Epithelial cell of esophagus (primary cell): ENCODE measurements at places on chromosomes 6 and 20.

DNA sequence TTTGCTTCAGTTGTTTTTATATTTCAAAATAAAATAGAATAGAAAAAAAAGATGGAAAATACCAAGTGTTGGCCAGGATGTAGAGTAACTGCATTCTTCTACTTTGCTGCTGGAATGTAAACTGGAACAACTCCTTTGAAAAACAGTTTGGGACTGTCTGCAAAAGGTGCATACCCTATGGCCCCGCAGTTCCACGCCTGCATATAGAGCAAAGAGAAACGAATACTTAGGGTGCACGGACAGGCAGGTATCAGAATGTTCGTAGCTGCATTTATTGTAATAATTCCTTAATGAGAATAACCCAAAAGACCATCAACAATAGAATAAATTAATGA is 603 bp upstream of the RAB23 start:
- DNase-seq = no peak

- no peak for DNase-seq
Observed at GRCh38 chr20:5362771-5363170, 46.0 kb upstream of the PROKR2 start.

DNA sequence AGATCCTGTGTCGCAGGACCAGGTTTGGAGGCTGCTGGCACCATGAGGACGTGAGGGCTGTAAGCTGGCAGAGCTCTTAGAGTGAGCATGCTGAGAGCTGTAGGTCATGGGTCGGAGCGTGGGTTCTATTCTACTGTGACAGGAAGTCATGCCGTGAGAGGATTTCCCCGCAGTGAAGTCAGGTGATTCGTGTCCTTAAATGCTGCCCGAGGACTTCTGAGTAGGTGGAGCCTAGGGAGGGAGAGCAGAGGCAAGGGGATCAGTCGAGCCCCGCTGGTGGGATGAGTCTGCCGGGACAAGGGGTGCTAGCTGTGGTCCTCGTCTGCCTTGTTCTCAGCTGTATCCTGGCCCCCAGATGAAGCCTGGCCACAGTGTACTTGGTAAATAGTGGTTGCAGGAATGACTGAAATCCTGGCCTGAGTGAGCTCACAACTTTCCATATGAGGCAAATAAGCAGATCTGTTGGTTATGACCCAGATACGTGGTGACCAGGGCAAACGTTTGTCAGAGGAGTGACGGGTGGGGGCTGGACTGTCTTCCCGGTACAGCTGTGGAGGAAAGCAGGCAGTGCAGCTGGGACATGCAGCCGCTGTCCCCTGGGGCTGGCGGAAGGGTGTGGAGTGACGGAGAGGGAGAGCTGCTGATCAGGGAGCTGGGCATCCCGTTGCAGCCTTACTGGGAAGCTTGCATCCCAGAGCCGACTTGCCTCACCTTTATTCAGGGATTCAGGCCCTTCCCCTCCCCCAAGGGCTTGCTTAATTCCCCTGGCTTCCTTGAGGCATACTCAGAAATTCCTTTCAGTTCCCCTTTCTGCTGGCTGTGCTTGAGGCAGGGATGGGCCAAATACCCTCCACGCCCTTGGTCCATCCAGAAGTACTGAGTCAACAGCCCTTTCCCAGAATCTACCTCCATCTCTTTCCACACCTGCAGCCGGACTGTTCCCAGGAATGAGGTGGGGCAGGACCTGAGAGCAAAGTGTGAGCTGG is 250.9 kb upstream of the RREB1 start:
- peak; percentile 96 for DNase-seq

- DNase-seq = peak; percentile 10
Observed at GRCh38 chr6:151482290-151482689, 11.5 kb upstream of the CCDC170 start.

DNA sequence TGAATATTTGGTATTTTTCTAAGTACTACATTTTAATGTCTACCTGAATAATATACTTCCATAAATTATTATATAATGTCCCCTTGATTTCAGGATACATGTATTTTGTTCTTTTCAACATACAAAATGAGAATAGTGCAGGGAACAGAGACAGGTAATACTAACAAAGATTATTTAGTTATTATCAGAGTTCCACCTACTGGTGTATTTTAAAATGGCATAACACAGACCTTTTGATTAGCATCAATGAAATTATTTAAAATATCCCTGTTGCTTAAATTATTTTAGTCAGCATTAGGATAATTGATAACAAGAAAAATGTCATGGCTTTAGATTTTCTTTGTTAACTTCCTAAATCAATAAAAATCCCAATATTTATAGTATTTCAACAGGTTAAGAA is 184.0 kb downstream of the PRDM13 start:
- DNase-seq = no peak

DNA sequence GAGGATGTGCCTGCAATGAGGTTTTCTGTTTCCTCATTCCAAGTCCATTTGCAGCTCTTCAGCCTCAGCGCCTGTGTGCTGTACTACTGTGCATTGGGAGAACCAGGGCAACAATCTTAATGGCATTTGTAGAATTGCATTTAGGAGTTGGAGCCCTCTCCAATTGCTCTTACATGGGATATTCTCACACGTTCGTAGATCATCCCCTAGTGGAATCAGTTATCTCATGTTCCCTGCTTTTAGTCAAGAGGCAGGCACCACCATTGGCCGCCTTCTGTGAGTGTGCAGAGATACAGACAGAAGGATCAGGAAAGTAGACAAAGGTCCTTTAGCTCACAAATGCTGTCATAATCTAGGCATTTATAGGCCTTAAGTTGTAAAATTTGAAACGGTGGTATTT is 84.2 kb upstream of the RGS17 start:
- no peak for DNase-seq

DNA sequence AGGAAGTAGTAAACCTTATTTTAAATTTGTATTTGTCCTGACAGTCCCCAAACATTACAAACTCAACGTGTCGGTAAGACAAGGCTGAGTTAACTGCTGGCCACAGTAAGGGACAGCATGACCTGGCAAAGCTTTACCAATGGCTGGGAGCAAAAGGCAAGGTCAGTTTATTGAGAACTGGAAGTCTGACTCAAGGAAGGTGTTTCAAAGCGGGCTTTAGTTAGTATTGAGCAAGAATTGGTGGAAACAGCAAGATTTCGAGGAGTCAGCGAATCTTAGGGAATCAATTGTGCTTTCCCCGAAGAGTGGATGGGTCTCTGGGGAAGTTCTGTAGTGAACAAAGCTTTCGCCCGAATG is 885 bp upstream of the GZF1 start:
- DNase-seq = peak; percentile 38

DNA sequence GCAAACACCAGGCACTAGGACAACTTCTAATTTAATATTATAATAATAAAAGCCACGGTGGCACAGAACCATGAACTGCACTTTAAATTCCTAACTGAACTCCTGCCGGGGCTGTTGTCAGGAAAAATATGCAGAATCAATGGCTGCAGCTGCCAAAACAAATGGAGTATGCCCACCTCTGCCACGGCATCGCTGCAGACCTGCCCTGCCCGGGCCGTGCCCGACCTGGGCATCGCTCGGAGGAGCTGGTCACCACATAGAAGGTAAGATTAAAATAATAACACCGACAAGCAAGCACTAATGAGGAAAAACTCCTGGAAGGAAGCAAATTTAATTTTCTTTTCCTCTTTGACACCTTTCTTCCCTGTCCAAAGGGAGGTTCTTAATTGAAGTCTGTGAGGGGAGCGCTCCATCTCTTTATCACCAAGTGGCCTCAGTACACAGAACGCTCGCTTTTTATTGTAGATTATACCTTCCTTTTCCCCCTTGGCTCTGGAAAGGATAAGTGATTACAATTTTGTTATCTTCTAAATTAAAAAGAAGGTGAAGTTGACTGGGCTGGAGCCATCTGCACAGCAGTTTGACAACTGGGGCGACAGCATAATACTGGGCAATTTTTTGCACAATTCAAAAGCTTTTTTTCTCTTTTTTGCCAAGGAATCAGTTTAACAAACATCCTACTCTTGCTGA is 351.3 kb downstream of the ZFAND3 start:
- no peak for DNase-seq

DNA sequence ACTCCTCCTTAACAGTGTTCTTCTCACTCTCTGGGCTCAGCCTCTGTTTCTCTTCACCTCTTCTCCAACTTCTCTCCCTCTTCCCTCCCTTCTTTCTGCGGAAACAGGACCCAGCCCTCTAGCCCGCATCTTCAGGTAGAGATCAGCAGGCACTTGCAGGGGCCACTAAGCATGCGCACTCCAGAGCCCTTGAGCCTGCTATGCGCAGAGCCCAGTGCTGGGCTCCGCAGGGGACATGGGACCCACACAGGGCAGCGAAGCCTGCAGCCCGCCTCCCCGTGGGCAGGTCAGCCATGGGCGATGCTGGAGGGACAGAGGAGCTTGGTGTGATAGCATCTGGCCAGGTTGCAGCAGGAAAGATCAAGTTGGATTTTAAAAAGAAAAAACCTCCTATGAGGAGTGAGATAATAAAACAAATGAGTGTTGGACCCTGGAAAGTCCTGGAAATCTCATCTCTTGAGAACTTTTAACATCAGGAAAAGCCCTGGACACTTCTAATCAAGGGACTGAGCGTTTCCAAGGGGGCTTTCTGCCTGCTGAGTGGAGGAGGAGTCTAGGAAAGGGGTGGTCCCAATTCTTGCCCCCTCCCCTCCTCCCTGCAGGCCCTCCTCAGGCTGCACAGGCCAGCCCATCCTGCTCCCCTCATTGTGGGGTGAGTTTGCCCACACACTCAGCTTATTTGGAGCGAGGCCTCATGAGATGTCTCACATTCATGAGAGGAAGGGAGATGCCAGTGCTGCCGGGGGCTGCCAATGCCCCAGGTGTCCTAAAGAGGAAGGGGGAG is 71.9 kb downstream of the MDGA1 start:
- DNase-seq = no peak

DNA sequence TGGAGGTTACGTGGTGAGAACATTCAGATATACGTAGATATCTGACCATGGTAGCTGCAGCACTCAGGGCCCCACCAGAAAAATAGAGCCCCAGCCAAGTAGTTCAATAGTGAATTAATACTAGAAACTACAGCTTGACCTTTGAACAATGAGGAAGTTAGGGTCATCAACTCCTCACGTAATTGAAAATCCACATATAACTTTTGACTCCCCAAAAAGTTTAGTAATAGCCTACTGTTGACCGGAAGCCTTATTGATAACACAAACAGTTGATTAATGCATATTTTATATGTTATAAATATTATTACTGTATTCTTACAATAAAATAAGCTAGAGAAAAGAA is 117.9 kb downstream of the SNX5 start:
- DNase-seq = no peak

DNA sequence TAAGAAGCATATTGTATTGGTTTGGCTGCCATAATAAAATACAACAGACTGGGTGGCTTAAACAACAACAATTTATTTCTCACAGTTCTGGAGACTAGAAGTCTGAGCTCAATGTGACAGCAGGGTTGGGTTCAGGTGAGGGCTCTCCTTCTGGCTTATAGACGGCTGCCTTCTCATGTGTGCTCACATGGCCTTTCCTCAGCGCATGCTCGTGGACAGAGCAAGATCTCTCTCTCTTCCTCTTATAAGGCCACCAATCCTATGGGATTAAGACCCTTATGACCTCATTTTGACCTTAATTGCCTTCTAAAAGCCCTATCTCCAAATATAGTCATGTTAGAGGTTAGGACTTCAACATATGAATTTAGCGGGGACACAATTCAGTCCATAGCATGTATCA is 32.4 kb upstream of the GFOD1 start:
- no peak for DNase-seq

GRCh38 chr6:47967843-47968242 is 143.2 kb downstream of the PTCHD4 start:
- DNase-seq = peak; percentile 50
